Caudate nucleus (tissue), 63 donors: ENCODE measurements at places on chromosomes 4 and X.

DNA sequence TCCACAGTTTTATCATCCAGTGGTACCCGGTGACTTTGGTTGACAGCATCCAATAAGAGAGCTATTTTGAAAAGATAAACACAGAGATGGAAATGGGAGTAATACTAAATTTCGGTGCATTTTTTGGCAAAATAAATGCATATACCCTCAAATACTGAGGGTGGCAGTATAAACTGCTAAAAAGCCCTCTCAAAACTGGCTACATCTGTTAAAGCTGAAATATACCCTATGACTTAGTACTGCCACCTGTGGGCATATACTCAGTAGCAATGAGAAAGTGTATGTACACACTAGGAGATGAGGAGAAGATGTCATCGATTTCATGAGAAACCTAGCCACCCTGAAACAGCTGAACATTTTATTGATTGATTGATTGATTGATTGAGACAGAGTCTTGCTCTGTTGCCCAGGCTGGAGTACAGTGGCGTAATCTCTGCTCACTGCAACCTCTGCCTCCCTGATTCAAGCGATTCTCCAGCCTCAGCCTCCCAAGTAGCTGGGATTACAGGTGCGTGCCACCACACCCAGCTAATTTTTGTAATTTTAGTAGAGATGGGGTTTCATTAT is 12.2 kb upstream of the TMEM128 start:
- no peak for DNase-seq

- no peak for DNase-seq
Observed at GRCh38 chr4:128394778-128395177, 107.2 kb upstream of the PGRMC2 start.

DNA sequence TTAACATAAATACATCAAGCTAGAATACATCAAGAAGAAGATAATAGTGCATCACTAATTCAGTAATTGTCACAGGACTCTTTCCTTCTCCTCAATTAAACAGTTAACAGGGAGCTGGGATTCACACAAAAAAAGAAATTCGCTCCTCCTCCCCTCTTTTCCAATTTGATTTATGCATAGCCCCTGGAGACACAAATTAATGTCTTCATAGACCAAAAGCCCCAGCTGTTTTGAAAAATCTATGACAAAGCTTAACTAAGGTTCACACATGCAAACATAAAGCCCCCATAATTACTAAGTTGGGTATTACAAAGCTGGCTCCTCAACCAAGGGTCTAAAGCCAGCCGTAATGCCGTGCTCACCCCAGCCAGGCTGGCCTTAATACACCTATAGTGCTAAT is 61.2 kb downstream of the ENOX2 start:
- no peak for DNase-seq

DNA sequence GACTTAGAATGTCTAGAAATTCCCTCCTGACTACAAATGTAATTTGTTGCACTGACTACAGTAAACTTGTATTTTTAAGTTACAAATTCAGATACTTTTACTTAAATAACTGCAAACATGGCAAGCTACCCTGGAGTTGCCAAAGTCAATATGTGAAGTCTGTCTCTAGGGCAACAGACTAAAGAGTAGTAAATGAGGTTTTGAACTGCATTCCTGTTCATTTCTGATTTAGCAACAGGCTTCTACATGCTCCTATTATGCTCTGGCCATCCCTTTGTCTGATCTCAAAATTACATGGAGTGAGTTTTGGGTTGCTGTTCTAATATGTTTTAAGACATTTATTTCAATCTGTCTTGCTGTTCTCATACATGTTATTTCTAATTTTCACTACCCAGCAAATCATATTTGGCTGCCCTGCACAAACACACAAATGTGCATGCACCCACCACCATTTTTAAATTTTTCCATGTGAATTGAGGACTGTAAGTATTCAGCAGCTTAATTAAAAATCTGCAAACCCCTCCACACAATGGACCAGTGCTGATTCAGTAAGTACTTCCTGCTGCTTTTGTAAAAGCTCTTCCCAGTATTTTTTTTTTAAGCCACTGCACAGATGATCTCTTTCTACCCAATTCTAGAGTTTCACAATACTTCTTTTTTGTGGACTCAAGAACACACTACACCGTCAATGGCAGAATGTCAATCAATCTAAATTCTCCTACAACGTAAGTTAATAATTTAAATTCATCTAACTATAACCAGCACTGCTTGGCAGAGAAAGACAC is 26.7 kb downstream of the SH3RF1 start:
- DNase-seq: no peak

DNA sequence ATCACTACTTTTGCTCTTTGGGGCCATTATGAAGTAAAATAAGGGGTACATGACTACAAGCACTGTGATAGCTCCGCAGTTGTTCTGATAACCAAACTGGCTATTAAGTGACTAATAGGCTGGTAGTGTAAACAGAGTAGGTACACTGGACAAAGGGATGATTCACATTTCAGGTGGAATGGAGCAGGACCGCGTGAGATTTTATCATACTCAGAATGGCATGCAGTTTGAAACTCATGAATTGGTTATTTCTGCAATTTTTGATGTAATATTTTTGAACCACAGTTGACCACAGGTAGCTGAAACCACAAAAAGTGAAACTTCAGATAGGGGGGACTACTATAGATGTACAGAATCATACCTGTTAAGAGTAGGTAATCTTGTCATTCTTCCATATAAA is 55.8 kb downstream of the PAK3 start:
- DNase-seq: no peak

DNA sequence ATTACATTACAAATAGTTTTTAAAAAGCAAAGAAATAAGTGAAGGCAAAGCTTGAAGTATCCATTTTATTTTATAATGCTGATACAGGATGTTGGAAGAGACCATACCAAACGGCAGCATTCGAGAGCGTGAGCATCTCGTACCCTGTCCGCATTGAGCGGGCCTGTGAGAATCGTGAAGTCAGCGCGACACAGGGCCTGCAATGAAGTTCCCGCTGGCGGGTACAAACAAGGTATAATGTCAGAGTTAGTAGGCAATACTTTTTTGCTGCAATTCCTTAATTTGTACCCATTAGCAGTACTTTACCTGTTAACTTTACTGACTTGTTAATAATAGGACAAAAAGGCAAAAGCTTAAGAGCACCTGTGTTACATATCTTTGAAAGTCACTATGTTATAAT is 19.0 kb downstream of the HNRNPD start:
- no peak for DNase-seq

GRCh38 chr4:153160821-153161220 is 43.4 kb upstream of the TRIM2 start:
- no peak for DNase-seq

DNA sequence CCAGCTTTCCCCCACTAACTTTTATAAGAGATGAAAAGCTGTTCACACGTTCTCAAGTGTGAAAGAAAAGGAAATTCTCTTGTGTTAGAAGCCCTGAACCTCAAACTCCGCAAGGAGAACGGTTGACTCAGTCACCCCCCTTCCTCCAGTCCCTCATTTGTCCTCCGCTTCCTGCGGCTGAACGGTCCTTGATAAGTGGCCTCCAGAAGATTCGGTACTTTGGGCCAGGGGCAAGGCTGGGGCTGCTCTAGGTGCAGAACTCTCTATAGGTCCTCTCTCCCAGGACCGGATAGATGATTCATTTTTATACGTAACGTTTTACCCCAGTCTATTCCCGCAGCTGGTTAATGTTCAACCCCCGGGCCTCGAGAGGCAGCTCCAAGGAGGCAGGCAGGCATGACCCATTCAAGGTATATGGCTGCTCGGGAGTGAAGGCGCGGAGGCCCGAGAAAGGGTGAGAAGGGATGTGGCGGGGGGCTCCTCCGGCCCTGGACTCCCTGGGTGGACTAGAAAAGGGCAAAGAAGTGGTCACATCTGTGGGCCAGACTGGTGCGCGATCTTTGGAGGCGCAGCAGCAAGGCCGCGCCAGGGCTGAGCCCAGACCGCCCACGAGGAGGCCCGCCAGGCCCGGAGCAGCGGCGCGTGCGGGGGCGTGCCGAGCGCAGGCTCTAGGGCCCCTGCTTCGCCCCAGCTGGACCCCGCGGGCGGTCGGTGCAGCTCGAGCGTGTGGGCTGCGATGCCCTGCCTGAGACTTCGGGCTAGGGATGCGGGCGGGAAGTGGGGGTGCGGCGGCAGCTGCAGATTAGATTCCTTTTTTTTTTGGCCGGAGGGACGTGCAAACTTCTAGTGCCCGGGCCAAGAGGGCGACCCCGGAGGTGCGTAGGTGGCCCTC is 11.7 kb downstream of the PITX2 start:
- no peak for DNase-seq

GRCh38 chr4:818106-818921 is 7.6 kb downstream of the CPLX1 start:
- no peak for DNase-seq

GRCh38 chrX:68534691-68535090 is 35.8 kb downstream of the YIPF6 start:
- DNase-seq: no peak

DNA sequence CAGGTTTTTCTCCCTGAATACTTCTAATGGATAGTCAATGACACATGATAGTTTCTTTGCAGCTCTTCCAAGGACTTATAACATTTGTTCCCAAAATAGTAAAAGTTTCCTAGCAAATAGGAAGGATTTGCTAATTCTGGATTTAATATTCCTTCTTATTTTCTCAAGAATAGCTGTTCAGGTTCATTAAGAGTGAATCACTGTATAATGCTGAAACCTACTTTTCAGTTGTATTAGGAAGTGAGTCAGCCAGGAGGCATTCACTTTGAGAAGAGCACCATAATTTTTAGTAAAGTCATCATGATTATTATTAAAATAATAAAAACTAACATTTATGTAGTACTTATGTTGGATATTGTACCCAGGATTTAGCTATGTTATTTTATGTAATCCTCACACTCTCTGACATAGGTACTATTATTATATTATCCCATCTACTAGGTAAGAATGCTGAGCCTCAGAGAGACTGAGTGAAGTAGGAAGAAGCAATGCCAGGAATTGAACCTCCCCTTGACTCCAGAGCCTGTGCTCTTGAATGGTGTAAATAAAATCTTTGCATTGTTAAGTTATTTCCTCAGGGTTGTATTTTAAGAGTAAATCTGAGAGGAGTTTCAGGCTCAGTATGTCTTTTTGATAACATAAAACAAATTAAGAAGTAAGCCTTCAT is 114.8 kb downstream of the REELD1 start:
- DNase-seq: no peak

- DNase-seq: no peak
Observed at GRCh38 chrX:40094900-40095582, 2.7 kb downstream of the BCOR start.

DNA sequence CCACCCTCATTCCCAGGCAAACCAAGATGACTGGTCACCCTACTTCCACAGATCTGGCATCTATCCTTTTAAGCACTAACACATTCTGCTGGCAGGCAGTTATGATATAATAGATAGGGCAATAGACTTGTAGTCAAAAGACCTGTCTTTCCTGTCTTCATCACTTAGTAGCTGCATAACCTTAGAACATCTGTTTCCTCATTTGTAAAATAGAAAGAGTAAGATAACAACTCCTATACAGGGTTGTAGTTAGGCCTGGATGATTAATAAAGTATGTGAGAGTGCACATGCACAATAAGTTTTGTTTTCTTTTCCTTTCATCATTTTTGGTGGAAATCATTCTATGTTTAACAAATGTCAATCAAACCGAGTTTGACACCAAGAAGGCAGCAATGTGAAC is 72.1 kb downstream of the GPR82 start:
- no peak for DNase-seq

- DNase-seq: no peak
Observed at GRCh38 chr4:168562041-168562571, 65.3 kb downstream of the PALLD start.

- DNase-seq: no peak
Observed at GRCh38 chrX:29285664-29286063, 698.4 kb downstream of the IL1RAPL1 start.

DNA sequence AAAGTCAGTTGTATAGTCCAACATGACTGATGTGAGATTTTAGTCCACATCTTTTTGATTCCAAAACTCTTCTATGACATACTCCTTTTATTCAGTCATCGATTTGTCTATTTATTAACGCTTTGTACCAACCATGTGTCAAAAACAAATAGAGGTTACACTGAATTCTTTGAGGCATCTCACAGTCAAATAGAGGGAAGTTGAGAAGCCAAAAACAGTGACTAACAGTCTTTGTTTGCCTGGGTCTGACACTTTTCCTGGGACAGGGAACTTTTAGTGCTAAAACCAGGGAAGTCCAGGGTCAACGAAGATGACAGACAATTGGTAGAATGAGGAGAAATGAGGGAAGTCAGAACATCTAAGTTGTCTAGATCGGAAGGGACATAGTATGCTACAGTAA is 169.9 kb upstream of the HS3ST1 start:
- DNase-seq: no peak

GRCh38 chrX:16785247-16786138 is 773 bp upstream of the TXLNG start:
- no peak for DNase-seq

DNA sequence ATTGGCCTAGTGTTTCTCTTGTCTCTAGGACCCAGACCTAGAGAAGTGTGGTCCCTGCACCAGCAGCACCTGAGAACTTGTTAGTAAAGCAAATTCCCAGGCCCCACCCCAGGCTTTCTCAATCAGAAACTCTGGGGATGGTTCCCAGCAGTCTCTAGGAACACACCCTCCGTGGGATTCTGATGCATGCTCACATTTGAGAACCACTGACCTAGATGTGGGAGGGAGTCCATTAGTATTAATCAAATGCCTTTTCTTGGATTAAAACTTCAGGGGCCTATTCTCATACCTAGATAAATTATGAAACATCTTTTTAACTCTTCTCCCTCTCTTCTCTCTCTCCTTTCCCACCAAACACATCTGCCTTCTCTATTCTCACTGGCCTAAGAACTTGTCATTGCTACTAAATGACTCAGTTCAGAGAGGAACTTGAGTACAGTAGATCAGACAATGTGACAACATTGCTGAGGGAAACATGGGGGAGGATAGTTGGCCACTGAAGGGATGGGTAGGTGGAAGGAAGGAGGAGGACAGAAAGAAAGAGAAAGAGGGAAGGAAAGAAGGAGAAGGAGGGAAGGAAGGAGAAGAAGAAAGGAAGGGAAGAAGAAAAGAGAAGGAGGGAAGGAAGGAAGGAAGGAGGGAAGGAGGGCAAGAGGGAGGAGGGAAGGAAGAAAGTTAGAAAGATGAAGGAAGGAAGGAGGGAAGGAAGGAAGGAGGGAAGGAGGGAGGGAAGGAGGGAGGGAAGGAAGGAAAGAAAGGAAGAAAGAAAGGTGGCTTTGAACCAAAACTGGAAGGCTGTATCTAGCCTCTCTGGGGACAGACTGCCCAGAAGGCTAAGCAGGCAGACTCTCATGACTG is 132.7 kb upstream of the MAP3K15 start:
- DNase-seq: no peak

DNA sequence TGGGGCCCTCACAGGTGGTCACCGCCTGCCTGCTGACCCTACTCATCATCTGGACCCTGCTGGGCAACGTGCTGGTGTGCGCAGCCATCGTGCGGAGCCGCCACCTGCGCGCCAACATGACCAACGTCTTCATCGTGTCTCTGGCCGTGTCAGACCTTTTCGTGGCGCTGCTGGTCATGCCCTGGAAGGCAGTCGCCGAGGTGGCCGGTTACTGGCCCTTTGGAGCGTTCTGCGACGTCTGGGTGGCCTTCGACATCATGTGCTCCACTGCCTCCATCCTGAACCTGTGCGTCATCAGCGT is 652 bp downstream of the DRD5 start:
- no peak for DNase-seq

- no peak for DNase-seq
Observed at GRCh38 chr4:10253765-10254164, 137.2 kb upstream of the WDR1 start.
